Stimulated activated CD8-positive, alpha-beta memory T cell treated with anti-CD3 and anti-CD28 coated beads, Interleukin-2, amount 100 ng/mL, for 1 hour (primary cell): ENCODE measurements at places on chromosomes 7 and 10.

- DNase-seq: no peak
Observed at GRCh38 chr10:7265396-7266123, 145.3 kb downstream of the SFMBT2 start.

DNA sequence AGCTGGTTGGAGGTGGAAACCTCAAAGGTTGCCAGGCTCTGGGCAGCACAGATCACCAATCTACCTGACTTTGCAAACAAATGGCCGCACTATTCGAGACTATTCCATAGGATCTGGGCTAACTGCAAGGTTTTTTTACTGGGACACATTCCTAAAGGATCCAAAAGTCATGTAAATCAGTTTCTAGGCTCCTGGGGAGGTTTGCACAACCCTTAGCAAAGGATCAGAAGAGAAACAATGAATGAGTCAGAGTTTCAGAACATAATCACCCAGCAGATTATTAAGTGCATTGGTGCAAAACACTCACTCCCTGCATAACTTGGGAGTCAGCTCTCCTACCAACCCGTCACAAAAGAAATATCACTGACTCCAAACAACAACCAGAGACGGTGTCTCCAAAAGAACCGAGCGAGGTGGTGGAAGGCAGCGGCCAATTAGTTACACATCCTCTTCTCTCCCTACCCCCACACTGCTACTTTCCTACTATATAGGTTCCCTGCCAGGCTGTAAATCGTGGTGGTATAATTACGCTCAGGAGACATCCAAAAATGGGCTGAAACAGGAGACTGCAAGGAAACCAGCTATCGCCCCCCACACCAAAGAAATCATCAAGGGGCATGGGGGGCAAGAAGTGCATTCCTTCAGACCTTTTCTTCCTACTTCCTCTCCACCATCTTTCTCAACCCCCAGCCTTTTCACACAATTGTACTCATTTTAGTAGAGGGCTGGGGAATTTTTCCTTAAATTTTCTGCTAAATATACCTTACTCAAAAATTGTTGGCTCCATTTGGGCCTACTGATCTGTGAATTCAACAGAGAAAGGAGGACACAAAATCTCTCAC lies 3.2 kb downstream of the UBE2H start:
- DNase-seq: no peak

DNA sequence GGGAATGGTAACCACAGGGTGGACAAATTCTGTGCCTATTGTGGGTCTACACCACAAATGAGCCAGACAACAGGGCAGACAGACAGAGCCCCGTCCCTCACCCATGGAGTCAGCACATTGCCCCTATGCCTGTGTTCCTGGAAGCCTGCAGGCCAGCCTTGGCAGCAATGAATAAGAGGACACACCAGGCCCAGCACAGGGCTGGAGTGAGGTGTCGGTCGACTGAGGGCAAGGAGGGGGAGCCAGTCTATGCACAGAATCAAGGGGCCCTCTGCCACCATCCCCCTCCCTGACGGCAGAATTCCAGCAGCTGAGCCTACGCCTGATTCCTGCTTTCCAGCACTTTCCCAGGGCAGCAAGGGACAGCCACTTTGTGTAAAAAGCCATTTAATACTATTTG lies 98.2 kb downstream of the CALN1 start:
- DNase-seq: no peak

GRCh38 chr10:43961523-43962345 lies 313.1 kb upstream of the ZNF32 start:
- DNase-seq: no peak

- DNase-seq: no peak
Observed at GRCh38 chr10:624605-625332, 64.7 kb downstream of the DIP2C start.
